Cardiac septum (tissue), 1 donor: ENCODE measurements at places on chromosomes 1 and 21. TPM values are rescaled to one million over a fixed set of nuclear protein-coding genes. Genes with fewer than 3 reads are reported as not detected.

DNA sequence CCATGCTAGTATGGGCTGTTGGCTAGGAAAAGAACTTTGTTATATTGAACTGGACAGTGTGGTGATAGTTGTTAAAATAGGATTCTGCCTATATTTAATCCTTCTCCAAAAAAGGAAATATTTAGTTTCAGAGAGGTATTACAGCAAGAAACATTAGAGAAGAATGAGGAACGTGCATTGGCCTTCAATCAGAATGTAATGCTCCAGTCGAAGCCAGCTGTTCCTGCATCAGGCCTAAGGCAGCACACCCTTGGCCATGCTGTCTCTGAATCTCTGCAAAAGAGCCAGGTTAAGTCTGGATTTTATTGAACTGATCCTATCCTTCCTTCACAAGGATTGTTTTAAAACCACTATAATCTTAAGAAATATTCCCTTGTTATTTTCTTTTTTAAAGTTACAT lies 35.3 kb upstream of the RALGPS2 start:
- DNase-seq, result no peak

Gene OR2T2
- total RNA-seq, result not detected

Gene SEC16B
- 1.3 TPM for total RNA-seq

DNA sequence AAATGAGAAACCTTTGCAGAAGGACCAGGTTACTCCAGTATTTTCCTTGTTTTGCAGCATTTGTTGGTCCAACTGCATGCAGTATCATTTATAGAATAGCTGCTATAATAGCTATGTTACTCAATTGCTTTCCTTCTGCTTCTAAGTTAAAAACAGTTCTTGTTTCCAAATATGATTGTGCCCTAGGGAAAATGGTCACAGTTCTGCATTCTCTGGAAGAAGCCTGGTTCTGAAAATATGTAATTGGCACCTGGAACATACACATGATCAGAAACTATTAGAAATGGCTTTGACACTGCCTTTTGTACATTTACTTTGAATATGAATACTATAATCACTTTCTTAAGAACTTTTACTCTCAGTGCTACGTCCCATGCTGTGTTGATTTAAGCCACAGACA lies 33.6 kb downstream of the HENMT1 start:
- no peak for DNase-seq

- DNase-seq, result no peak
Measured at GRCh38 chr1:37472281-37472680, 2.1 kb upstream of the ZC3H12A start.

DNA sequence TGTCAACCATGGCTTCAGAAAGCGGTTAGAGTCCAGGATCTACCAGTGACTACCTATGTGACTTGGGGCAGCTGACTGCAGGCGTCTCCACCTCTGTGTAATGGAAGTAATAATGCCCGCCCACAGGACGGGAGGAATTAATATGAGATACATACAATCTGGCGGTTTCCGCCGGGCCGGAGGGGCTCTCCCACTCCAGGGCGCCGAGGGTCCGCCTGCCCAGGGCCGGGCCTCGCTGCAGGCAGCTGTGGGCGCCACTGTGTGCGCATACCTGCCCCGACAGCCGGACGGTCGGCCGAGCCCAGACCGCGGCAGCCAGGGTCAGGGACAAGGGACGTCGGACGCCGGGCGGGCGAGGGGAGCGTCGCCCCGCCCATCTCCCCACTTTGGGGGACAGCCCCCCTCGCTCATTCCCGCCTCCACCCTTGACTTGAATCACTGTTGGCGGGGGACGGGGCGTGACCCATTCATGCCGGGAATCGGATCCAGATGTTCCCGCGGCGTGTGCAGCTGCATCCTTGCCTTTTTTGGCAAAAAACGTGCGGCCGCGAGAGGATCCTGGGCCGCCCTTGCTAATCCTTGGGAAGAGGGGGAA lies 6.0 kb upstream of the SF3A3 start:
- peak; percentile 79 for DNase-seq

Gene IL20
- total RNA-seq, result not detected

DNA sequence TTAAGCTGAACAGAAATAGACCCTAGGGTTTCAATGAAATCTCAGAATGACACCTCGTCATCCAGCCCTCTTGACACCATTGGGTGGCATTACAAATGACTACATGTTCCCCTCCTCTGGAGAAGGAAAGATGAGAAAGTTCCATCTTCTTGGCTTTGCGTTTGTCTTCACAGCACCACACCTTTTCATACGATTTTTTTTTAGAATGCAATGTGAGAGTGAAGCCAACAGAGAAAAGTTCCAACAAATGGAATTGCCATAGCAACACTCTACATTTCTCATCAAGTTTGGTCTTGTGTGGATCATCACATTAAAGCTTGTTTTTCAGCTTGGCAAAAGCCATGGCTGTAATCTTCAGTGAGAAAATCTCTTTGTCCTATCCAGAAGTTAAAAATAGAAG lies 183.4 kb upstream of the SNX7 start:
- no peak for DNase-seq

GRCh38 chr1:28815533-28816185 lies 3.7 kb downstream of the OPRD1 start:
- DNase-seq, result no peak

Gene KPRP
- total RNA-seq, result not detected

- no peak for DNase-seq
Measured at GRCh38 chr1:247243524-247244137, 12.2 kb upstream of the VN1R5 start.

- no peak for DNase-seq
Measured at GRCh38 chr1:918843-919242, 4.9 kb upstream of the SAMD11 start.

Gene G0S2
- 246 TPM for total RNA-seq

Gene SYTL1
- total RNA-seq, result 0.65 TPM

DNA sequence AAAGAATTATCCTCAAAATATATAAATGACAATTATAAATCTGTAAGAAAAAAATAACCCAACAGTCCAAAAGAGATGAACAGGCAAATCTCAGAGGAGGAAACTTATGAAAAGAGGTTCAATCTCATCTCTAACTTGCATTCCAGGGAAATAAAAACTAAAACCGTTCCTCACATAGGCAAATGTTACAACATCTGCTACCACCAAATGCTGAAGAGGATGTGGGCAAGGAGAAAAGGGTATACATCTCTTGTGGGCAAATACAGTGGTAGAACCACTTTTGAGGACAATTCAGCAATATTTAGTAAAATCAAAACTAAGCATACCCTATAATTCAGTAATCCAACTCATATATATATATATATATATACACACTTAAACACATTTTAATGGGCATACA lies 33.7 kb upstream of the SGIP1 start:
- no peak for DNase-seq

Gene ARHGAP29
- total RNA-seq, result 25.5 TPM

- no peak for DNase-seq
Measured at GRCh38 chr1:52142220-52143183, 613 bp downstream of the ZFYVE9 start.

- no peak for DNase-seq
Measured at GRCh38 chr1:1966071-1966740, 37.4 kb downstream of the CFAP74 start.

Gene S100A8
- total RNA-seq, result 71.3 TPM

Gene INSRR
- 0.24 TPM for total RNA-seq

DNA sequence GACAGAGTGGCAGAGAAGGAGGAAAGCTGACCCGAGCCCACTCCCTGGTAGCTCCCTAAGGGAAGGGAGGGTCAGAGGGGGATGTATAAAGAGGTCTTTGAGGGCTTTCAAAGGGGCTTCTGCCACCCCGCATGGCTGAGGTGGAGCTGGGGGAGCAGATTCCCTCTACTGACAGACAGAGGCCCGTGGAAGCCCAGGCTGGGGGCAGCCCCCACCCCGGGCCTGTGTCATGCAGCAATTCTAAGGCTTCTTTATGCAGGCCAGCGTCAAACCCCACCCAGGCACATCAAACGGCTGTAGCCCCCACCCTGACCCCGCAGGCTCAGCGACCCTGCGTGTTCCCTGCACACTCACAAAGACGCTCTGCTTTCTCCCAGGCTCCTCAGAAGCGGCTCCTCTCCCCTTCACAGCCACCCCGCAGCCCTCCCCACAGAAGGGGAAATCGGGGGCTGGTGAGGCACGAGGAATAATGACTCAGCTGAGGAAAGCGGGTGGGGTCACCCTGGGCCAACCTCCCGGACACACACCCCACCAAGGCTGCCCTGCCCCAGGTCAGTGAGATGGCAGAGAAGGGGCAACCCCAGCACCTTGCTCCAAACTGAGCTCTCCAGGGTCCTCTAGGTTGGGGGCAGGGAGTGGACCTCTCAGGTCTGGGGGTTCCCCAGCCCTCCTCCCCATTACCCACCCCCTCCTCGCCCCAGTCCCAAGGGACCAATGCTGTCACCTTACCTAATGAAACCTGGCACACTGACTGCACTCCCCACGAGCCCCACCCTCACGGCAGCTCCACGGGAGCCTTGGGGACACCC lies 10.8 kb downstream of the SLC45A3 start:
- DNase-seq, result no peak

DNA sequence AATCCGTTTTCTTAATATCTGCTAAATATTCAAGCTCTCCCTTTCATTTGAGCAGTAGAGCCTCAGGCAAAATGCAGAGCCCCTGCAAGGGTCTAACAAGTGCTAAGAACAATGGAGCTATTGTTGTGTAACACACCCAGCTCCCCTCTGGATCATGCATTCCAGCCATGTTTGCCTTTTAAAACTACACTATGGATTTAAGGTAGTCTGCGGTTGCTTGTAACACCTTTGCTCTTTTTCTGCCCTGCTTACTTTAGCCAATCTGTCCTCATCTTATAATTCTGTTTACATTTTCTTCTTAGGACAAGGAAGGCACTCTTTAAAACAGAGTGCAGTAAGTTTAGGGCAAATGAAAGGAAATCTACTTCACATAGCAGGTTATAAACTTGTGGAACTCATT lies 60.0 kb upstream of the C1orf105 start:
- no peak for DNase-seq

GRCh38 chr1:110542725-110543124 lies 23.8 kb upstream of the KCNA10 start:
- no peak for DNase-seq

Gene SH2D1B
- not detected for total RNA-seq

Gene SLC1A7
- 0.43 TPM for total RNA-seq

Gene L1TD1
- total RNA-seq, result 0.67 TPM

Gene ACTN2
- total RNA-seq, result 3,389 TPM

GRCh38 chr21:44071359-44072104 lies 35.7 kb upstream of the PWP2 start:
- no peak for DNase-seq

DNA sequence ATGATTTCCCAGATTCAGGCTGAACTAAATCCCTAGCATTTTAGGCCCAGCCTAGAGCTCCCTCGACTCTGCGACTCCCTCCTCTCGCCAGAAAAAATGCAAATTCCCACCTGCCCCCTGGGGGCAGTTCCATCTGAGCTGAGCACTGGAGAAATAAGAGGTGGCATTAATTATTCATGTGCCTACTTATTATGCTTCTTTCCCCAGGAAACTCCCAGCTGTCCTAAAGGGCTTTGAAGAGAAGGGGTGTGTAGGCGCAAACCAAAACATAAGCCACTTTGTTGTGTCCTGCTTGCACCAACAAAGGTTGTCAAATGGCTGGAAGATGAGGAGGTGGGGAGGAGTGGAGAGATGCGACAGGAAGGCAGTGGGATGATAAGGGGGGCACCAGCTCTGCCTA lies 41.4 kb upstream of the GOLT1A start:
- no peak for DNase-seq

DNA sequence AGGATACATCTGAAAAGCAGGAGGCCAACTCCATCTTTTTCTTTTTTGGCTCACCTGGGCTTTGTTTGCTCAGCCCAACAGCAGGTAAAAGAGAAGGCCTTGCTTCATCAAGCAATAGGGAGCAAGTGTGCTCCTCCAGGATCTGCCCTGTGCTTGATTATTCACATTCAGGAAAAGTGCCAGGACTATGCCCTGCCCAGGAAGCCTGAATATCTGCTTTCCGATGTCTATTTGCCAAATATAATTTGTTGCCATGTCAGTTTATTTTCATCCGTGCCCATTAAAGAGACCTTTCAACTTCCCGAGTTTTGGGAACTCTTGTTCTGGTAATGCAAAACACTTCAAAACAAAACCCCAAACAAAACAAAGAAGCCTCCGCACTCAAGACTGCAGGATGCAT lies 185.3 kb downstream of the CDC7 start:
- DNase-seq, result no peak

Gene SFN
- not detected for total RNA-seq

- DNase-seq, result no peak
Measured at GRCh38 chr21:44732263-44732662, 20.9 kb upstream of the TSPEAR start.

- DNase-seq, result no peak
Measured at GRCh38 chr1:65759516-65759915, 33.2 kb upstream of the PDE4B start.

Gene USP33
- 26.3 TPM for total RNA-seq

- DNase-seq, result no peak
Measured at GRCh38 chr1:204900721-204901120, 30.1 kb downstream of the NFASC start.

Gene ZYG11A
- total RNA-seq, result not detected

DNA sequence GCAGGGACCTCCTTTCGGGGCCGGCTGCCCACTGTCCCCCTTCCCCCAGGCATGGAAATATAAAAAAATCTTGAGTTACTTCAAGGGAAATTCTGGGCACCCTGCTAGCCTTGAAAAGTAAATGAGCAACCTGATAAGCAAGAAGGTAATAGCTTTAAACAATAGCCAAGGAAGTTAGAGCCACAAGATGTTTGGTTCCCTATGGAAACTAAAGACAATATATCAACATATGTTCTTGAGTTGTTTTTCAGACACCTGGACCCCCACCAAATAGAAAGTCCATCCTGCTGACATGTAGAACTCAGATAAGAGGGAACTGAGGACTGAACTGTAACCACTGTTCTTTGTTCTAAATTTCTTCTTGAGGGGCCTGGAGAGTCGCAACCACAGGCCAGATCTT lies 19.3 kb upstream of the SLC35A3 start:
- DNase-seq, result no peak

GRCh38 chr1:234553240-234554188 lies 56.5 kb downstream of the IRF2BP2 start:
- no peak for DNase-seq

DNA sequence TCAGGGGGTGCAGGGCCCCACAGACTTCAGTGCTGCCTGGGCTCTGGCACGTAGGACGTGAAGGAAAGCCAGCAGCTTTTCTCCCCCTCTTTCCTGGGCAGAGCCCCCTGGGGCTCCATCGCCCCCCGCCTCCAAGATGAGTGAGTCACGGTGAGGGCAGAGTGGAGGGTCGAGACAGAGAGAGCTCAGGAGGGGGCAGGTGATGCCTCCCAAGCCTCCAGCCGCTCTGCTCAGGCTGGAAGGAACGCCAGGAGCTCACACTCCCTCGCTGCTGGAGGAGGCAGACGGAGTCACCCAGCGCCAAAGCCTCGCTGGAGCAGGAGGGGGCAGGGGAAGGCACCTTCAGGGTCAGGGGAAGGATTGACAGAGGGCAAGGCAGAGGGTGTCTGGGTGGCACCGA lies 119.5 kb downstream of the CASZ1 start:
- no peak for DNase-seq
